ENCODE measurements at places on chromosomes 6 and 20.

GRCh38 chr20:51341581-51341980, 200.9 kb downstream of the NFATC2 start:
- DNase-seq = no peak

DNA sequence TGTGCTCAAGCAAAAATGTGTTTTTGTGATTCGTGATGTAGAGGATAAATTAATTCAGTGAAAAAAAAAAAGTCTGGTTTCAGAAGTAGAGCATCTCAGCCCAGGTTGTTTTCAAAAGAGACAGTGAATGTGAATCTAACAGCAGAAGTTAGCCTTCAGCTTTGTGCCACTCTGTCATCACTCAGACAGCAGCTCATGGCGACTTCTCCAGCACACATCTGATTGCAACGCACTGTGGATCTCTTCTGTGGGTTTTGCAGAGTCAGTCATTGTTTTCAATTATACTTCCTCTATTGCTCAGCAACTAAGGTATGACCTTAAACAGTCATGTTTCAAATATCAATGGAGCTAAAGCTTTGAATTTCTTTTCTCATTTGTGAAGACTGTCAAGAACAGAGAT, 335.5 kb upstream of the POU3F2 start:
- DNase-seq = no peak

DNA sequence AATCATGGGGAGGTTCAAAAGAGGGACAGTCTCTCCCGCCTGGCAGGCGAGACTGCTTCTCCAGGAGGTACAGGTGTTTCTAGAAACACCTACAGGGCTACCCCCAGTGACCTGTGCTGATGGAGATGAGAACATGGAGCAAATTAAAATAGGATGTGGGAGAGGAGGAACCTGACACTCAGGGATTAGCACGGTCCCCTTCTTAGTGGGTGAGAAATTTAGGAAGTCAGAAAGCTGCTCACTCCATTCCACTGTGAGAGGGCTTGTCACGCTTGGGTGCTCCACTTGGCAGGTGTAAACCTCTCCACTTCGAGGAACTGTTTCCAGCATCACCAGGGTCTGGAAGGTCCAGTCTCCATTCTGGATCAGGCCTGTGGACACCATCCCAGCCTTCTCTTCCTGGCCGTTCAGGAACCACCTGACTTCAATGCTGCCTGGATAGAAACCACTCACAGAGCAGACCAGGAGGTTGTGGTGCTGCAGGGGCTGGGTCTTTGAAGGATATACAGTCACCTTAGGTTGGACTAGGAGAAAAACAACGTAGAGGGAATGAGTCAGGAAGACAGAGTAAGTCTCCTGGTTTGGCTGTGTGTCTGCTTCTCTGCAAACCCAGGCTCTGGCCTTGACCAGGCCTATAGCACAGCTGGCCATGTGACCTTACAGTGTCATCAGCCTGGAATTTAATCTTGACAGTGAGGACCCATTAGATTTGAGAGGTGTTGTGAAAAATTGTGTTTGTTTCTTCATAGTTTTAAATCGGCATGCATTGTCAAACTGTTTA, 8.1 kb downstream of the HLA-DRB1 start:
- DNase-seq = no peak

DNA sequence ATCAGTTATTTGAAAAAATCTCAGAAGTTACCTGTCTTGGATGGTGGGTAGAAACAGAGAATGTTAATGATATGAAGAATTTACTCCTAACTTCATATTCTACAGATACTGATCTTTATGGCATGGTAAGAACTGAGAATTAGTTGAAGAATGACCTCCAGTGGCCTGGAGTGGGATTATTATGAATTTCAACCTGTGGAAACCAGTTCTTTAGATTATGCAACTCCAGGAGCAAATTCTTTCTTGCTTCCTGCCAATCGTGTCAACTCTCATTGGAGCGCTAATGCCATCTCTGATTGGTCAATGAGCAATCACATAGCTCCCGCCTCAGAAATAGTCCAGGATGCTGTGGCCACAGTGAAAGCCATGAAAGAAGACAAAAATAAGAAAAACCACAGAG, 40.6 kb downstream of the LYRM2 start:
- no peak for DNase-seq

DNA sequence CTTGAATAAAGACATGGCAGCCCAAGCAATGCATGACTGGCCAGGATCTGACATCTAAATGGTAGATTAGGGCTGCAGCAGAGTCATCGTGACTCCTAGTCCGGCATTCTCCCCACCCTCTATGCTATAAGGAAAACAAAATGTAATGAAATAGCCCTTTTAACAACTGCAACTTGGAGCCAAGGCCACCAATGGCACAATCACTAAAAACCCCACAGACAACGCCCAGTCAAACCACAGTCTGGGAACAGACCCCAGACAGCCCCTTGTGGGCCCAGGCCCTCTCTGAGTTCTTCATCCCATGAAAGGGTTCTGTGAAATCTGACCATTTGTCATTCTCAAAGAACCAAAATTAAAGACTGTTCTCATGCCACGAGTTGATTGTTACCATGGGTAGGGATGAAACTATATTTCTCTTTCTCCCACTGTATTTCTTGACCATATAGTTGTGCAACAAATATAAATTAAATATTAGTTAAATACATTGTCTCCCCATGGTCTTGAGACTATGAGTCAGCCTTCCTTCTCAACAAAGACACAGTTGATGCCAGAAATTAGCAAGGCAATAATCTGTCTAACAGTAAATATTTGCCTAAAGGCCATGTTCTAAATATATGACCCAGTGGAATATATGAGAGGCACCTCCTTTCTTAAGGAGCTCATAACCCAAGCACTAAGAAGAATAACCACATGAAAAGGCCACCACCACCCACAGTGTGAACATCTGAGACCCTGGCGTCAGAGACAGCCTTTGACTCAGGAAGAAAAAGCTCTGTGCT, 85.6 kb upstream of the SSTR4 start:
- no peak for DNase-seq

- no peak for DNase-seq
Observed at GRCh38 chr6:31202259-31203166, 32.0 kb upstream of the POU5F1 start.

GRCh38 chr20:7924692-7925091, 15.6 kb downstream of the HAO1 start:
- DNase-seq = no peak

DNA sequence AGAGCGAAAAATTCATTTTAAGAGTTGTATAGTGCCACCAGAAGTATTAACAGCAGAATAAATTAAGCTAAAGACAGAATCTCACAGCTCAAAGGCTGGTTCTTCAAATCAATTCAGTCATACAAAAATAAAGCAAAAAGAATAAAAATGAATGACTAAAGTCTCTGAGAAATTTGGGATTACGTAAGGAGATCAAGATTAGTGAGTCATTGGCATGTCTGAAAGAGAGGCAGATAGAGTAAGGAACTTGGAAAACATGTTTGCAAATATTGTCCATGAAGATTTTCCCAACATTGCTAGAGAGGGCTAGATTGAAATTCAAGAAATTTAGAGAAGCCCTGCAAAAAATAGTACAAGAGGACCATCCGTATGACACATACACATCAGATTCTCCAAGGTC, 1413.9 kb upstream of the ADGRB3 start:
- no peak for DNase-seq

DNA sequence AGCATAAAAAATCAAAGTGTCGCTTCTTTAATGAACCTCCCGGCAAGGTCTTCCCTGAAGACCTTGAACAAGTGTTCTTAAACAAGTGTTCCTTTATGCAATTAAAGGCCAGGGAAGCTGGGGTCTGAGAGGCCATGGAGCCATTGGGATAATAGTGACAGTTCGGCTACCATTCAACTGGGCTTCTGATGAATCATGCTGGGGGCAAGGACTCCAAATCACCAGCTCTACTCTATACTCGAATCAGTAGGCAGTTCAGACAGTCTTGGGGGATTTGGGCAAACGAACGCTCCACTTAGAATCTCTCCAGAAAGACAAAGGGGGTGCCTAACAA, 34.7 kb upstream of the EZR start:
- no peak for DNase-seq

- DNase-seq = no peak
Observed at GRCh38 chr6:7899101-7899888, 11.3 kb downstream of the TXNDC5 start.

GRCh38 chr20:33679758-33680485, 5.7 kb upstream of the NECAB3 start:
- no peak for DNase-seq

DNA sequence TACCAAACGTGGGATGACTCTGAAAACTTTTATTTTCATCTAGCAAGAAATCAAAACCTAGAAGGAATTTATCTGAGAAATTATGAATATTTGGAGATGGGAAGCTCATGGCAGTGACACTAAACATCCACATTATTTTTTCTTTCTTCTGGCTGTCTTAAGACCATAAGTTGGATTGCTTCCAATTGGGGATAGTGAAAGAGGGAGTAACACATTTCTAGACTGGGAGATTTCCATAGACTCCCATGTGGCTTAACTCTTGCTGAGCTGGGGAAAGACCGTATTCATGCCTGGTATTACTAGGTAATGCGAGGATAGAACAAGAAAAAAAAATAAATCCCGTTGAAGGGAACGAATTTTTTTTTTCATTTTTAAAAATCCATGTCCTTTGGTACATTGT, 120.0 kb downstream of the UTRN start:
- DNase-seq = no peak

GRCh38 chr20:43689165-43689564, 22.3 kb downstream of the MYBL2 start:
- no peak for DNase-seq

GRCh38 chr6:115706324-115706723, 354.4 kb downstream of the FRK start:
- DNase-seq = no peak

Measured in activated CD4-positive, alpha-beta T cell treated with anti-CD3 and anti-CD28 coated beads, Interleukin-2, amount 50 U/mL, for 1 hour (primary cell).